ENCODE measurements at places on chromosomes 13 and 19.
A peak's percentile ranks its signal among the peaks of the same experiment; 100 is the strongest.

DNA sequence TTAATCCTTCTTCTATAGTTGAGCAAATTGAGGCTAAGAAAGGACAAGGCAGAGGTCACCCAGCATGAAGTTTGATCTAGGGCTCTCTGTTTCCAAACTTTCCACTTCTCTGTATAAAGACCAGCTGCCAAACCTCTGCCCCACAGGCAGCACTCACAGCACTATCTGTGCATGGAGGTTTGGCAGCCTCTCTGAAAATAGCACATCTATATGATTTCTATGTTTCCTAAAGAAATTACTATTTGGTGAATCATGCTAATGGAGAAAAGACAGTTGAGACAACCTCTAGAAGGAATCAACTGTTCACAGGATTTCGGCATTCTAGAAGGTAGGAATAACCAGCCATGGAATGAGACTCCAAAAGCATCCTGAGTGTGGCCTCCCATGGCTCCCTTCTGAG is 554.5 kb downstream of the IRS2 start:
- DNase-seq = no peak

- no peak for DNase-seq
These were observed 32.2 kb downstream of the SLAIN1 start for GRCh38 chr13:77729502-77730221.

GRCh38 chr19:29293292-29293691 is 80.3 kb upstream of the UQCRFS1 start:
- no peak for DNase-seq

GRCh38 chr19:48837051-48837524 is 797 bp upstream of the HSD17B14 start:
- peak; percentile 52 for DNase-seq

DNA sequence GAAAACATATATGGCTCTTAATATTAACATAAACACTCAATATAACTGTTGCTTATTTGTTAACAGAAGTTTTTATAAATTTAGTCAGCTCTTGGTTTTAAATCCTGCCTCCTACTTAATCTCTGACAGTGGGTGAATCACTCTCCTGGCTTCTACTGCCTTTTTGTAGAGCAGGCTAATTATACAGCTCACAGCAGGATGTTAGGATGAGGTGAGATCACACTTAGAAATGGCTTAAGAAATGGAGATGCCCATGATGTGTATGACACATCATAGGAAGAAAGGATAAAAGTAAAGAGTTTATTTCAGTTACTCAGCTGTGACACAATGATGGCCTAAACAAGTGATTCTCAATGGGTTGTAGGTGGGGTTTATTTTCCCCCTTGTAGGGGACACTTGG is 345.6 kb downstream of the SPRY2 start:
- no peak for DNase-seq

DNA sequence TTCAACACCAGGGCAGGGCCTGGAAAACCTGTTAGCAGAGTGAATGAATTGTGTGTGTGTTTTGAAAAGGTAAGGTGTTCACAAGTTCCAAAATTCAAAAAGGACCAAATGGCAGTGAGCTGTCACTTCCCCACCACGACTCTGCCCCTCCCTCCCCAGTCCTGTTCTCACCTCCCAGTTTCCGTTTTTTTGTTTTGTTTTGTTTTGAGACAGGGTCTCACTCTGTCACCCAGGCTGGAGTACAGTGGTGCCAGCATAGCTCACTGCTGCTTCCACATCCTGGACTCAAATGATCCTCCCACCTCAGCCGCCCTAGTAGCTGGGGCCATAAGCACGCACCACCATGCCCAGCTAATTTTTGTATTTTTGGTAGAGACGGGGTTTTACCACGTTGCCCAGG is 20.3 kb upstream of the BCL3 start:
- no peak for DNase-seq

DNA sequence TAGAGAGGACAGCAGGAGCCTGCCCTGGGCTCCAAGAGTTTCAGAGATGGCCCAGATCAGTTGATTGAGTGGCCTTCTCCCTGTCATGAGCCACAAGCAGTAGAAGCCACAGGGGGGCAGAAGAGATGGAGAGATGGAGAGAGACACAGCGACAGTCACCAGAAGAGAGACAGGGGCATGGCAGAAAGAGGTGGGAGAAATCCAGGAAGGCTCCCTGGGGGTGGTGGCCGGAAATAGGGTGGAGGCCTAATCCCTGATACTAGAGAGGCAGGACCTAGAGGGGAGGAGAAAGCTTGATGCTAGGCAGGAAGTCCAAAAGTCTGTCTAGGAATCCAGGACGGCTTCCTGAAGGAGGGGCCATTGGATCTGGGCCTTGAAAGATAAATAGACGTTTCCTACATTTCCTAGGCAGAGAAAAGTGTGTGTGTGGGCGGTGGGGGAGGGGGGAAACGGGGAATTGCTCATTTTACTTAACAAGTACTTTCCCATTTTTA is 9.6 kb upstream of the TPM4 start:
- no peak for DNase-seq

DNA sequence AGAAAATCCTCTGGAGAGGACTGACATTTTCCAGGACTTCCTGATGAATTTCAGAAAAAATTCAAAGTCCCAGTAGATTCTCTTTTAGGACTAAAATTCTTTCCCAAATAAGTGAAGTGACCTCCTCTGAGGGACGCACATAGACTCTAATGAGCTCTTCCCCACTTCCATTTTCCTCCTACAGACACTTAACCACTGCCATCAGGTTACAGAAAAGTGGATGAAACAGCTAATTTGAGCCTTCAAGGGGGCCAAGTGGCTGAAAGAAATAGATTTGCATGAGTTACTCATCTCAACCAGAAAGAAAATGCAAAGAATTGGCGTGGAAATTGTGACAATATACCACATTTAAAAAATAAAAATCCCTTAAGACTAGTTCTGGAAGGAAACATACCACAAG is 185.3 kb upstream of the EDNRB start:
- no peak for DNase-seq

- DNase-seq = peak; percentile 31
These were observed 919 bp downstream of the VAV1 start for GRCh38 chr19:6773323-6773931.

GRCh38 chr19:47417746-47418691 is 1.3 kb downstream of the MEIS3 start:
- DNase-seq = no peak

- no peak for DNase-seq
These were observed 1.5 kb downstream of the ERCC2 start for GRCh38 chr19:45368737-45369340.

GRCh38 chr19:47545061-47545948 is 27.6 kb downstream of the ZNF541 start:
- no peak for DNase-seq

- no peak for DNase-seq
These were observed 96.9 kb upstream of the OXGR1 start for GRCh38 chr13:97091196-97091595.

GRCh38 chr19:30930941-30931706 is 418.1 kb downstream of the TSHZ3 start:
- DNase-seq = no peak

DNA sequence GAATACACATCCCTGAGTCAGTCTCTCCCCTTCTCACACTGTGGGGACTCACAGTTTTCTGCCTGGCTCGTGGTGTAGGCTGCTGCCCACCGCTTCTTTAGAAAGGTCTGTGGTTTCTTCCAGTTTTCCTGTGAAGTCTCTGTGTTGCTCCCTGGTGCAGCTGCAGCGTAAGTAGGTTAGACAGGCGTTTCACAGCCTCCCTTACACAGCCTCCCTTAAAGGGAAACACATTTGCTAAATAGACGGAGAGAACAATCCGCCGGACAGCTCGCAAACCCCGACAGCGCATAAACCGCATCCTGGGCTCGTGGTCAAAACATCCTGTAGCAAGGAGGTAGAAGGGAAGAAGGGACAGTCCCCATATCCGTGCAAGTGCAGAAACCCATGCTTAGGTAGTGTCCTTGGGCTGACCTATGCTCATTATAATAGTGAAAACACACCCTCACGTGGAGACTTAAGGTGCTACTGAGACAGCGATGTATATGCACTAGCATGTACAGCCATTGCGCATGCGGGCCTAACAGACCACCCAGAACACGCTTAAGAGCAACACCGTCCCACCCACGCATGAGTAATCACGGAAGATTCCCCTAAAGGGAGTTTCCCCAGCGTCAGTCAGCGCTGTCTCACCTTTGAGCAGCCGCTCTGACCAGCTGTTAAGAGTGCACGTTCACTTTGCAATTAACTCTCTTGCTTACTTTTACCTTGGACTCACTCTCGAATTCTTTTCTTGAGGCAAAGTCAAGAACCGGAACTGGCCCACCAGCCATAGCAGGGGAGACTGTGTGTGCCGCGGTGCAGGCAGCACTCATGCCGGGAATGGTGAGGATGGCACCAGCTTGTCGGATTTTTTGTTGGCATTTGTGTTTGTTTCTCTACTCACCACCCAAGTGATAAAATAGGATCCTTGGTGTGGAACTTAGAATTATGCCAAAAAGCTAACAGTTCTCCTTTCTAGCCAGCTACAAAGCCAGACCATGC is 16.6 kb downstream of the SIGLEC8 start:
- DNase-seq = peak; percentile 77

GRCh38 chr13:73325723-73326558 is 267.1 kb downstream of the KLF5 start:
- no peak for DNase-seq

DNA sequence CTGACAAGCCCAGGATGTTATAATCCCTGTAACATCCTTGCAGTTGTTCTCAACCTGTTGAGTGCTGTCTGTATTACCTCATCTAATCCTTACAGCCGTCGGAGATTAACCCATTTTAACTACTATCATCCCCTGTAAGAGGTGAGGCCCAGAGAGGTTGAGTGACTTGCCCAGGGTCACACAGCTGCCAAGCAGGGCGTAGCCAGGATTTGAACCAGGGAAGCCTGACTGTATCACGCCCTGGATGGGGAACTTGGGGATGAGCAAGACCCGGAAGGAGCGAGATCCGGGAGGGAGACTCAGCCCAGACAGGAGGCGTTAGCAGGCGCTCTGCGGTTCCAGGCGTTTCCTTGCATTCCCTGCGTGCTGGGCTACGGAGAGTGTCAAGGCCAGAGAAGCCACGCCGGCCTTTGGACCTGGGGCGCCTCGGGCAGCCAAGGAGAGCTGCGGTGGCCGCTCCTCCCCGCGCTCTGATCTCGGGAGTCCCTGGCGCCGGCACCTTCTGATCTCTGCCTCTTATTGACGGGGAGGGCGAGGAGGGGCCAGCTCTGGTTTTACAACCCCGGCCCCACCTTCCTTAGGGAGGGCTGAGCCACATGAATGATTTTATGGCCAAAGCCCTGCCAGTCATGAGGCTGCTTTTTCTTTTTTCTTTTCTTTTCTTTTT is 6.2 kb downstream of the SULT2B1 start:
- no peak for DNase-seq

GRCh38 chr19:811506-812048 is 10.2 kb downstream of the PLPPR3 start:
- DNase-seq = no peak

DNA sequence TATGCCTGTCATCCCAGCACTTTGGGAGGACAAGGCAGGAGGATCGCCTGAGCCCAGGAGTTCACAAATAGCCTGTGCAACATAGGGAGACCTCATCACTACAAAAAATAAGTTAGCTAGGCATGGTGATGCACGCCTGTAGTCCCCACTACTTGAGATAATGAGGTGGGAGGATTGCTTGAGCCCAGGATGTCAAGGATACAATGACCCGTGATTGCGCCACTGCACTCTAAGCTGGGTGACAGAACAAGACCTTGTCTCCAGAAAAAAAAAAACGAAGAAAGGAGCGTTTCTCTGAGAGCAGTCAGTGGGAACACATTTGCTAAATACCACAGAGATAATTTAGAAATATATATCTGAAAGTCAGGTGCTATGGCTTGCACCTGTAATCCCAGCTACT is 11.9 kb downstream of the CDADC1 start:
- DNase-seq = no peak

DNA sequence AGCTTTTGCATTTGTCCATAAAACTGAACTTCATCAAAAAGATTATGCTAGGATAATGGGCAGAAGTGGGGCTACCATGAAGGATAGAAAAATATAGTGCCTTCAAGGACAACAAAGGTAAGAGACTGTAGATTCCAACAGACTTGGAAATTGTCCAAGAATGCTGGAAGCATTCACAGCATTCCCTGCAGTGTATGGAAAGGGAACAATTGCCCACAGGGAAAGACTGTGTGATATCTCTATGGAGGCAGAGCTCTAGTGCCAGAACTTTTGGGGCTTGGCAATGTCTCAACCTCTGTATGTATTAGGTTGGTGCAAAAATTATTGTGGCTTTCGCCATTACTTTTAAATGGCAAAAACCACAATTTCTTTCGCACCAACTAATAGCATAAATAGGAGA is 1598.8 kb upstream of the MIR17HG start:
- no peak for DNase-seq

DNA sequence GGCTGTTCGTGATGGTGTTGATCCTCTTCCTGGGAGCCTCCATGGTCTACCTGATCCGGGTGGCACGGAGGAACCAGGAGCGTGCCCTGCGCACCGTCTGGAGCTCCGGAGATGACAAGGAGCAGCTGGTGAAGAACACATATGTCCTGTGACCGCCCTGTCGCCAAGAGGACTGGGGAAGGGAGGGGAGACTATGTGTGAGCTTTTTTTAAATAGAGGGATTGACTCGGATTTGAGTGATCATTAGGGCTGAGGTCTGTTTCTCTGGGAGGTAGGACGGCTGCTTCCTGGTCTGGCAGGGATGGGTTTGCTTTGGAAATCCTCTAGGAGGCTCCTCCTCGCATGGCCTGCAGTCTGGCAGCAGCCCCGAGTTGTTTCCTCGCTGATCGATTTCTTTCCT is 12.2 kb upstream of the C19orf33 start:
- no peak for DNase-seq

GRCh38 chr13:20988909-20989655 is 72.3 kb downstream of the LATS2 start:
- DNase-seq = no peak

- no peak for DNase-seq
These were observed 97.5 kb downstream of the INSR start for GRCh38 chr19:7196763-7197118.

- DNase-seq = no peak
These were observed 533 bp downstream of the TNFSF9 start for GRCh38 chr19:6531163-6531955.

DNA sequence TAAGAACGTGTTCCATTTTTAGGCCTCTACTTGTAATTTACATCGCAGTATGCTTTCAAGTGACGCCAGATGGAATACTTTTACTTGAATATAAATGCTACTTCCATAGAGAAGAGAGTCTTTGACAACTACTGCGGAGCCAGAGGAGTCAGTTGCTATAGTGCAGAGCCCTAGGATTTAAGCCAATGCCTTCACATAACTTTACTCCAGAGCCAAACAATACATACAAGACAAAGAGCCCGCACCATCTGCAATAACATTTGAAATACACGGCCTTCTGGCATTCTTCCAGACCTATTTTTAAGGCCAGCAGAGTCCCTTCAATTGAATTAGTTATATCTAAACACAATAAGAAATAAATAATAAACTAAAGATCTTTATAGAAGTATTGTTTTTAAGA is 59.4 kb downstream of the XPO4 start:
- no peak for DNase-seq

DNA sequence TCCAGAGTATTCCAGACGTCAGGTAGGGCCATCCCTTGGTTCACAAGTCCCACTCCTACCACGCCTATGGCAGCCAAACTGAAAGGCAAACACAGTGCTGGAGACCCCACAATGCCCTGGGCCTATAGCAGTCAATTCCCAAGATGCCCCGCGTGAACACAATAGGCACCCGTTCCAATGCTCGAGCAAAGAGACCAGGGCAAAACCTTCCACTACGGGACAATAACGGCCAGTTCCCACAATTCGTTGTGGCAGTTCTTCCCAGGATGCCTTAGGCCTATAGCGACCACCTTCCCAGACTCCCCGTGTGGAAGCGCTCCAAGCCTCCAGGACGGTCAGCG is 538 bp downstream of the ZNF428 start:
- no peak for DNase-seq

- no peak for DNase-seq
These were observed 14.2 kb upstream of the SLC15A1 start for GRCh38 chr13:98766697-98767096.

Data from activated effector memory CD4-positive, alpha-beta T cell treated with Interleukin-2 at 50 U/mL for 16 hours (primary cell).